CD4-positive, alpha-beta T cell treated with Interleukin-6 for 4 hours (primary cell): ENCODE measurements at places on chromosomes 13 and 19.
A peak's percentile ranks its signal among the peaks of the same experiment; 100 is the strongest.

- peak; percentile 30 for DNase-seq
Measured at GRCh38 chr13:114151031-114151430, 18.6 kb upstream of the RASA3 start.

GRCh38 chr19:28514166-28514565 is 698.8 kb downstream of the UQCRFS1 start:
- DNase-seq, result no peak

DNA sequence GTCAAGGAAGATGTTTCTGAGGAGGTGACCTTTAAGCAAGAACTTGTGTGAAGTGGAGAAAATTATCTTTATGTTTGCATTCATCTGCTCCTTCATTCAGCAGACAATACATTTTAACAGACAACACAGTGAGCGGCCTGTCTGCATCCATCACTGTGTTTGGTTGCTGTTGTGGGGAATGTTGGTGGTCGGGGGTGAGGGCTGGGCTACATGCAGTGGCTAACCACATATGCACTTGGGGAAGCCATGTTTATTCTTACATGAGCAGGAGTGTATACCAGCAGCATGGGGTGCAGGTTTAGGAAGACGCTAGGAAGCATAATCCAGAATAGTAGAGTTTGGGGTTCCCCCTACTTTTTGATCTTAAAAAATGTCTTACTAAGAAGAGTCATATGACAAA is 66.4 kb downstream of the DHRS12 start:
- no peak for DNase-seq

DNA sequence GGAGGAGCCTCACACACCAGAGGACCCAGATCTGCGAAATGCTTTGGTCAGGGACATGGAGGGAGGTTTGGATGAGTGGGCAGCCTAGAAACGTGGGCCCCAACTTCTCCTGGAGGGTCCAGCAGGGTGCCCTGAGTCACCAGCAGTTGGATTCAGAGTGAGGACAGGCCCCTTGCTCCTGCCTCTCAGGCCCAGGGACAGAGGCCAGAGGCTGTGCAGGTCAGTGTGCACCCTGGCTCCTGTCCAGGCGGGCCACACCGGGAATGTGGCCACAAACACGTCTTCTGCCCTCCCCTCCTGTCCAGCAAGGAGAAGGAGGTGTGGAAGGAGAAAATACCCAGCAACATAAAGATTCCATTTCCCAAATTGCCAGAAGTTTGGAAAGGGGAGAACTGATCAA is 19.4 kb downstream of the IRS2 start:
- DNase-seq, result no peak

DNA sequence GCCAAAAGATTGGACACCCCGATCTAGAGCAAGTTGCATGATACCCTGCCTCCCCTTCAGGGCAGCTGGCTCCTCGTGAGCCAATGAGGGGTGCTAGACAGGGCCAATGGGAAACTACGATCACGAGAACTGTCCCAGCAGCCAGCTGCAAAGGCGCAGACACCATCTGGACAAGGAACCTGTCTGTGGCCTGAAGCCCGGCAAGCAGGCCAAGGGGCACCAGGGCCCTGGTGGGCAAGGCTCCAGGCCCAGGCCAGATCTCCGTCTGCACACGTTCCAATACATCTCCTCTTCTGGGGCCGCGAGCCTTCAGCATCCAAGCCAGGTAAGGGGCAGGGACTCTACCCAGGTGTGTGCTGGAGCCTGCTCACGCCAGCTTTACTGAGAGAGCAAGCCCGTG is 20.2 kb downstream of the MED26 start:
- no peak for DNase-seq

DNA sequence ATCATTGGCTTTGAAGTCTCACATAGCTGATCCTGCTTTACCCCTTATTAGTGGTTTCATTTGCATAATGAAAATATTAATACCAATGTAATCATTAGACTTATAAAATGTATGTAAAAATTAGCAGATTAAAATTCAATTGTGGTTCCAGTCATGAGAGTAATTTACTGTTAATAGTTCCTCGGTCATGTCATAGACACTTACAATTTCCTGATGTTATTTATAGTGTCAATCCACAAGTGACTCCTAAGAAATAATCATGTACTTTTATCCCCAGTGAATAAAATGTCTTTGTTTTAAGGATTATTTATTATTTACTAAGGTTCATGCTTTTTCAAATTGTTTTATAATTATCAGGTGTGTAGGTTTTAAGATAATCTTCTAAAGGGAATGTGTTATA is 138.5 kb downstream of the PCDH9 start:
- no peak for DNase-seq

DNA sequence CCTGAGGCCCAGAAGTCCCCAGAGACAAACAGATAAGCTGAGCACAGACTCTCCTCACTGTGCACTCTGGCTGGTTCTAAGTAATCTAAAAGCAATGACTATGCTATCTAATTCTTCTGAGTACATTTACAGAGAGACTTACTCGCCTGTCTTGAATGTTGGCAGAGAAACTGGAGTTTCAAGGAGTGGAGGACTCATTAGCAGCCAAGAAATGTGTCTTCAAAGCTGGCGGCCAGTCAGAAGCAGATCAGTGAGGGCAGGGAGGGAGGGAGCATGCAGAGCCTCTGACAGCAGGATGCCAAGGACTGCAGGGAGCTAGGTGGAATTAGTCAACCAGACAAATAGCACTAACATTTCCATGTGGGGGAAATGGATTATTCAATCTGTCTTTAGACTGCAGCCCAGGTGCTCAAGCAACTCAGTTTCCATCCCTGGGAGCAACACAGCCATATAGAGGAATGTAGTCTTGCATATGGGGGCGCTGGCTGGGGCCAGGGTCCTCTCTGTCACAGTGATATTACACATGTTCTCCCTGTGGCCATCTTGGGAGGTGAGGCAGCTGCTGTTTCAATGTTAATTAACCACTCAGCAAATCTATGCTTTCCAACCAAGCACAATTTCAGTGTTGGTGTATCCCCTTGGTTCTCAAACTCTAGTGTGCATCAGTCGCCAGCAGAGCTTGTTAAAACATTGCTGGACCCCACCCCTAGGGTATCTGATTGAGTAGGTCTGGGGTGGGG is 97.9 kb downstream of the CCNA1 start:
- no peak for DNase-seq

DNA sequence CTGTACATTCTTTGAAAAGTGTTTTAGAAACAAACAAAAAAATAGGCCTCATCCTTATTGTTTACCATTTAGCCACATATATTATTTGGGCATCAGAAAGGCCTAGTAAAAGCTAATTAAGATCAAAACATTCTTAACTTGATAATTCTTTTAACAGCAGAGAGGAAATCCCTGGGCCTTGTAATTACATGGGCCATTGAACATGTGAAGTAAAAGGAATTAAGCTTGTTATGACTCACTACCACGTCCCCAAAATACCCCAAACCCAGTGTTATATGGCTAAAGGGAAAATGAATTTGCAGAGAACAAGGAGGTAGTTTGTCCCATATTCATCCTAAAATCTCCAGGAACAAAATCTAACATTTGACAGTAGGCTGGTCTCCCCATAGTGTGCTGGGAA is 439.8 kb downstream of the ITGBL1 start:
- DNase-seq, result no peak

DNA sequence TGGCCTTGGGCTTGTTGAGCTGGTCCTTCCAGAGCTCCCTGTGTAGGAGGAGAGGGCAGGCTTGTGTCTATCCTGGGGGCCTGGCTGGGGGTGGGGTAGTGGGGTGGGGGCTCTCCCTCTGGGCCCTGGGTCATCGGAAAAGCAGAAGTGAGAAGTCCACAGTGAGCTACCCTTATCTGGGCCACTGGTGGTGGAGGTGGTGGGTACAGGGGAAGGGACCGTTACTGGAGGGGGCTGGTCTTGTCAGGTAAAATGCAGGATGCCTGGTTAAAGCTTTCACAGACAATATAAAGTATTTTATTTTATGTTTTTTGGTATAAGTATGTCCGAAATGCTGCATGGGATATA is 342 bp upstream of the SIGLEC10 start:
- DNase-seq, result no peak

GRCh38 chr13:30004204-30004603 is 153.8 kb upstream of the UBL3 start:
- DNase-seq, result no peak

DNA sequence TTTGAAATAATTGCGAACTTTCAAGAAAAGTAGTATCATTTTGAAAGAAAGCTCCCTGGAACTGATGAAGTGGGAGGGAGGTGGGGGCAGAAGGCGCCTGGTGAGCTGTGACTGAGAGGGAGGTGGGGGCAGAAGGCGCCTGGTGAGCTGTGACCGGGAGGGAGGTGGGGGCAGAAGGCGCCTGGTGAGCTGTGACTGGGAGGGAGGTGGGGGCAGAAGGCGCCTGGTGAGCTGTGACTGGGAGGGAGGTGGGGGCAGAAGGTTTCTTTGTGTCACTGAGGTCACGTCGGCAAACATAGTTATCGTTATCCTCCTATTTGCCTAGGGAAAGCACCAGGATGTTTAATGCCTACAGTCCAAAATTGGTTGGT is 24.2 kb downstream of the C2CD4C start:
- DNase-seq, result no peak

- no peak for DNase-seq
Measured at GRCh38 chr13:26716984-26717383, 43.6 kb downstream of the GPR12 start.

DNA sequence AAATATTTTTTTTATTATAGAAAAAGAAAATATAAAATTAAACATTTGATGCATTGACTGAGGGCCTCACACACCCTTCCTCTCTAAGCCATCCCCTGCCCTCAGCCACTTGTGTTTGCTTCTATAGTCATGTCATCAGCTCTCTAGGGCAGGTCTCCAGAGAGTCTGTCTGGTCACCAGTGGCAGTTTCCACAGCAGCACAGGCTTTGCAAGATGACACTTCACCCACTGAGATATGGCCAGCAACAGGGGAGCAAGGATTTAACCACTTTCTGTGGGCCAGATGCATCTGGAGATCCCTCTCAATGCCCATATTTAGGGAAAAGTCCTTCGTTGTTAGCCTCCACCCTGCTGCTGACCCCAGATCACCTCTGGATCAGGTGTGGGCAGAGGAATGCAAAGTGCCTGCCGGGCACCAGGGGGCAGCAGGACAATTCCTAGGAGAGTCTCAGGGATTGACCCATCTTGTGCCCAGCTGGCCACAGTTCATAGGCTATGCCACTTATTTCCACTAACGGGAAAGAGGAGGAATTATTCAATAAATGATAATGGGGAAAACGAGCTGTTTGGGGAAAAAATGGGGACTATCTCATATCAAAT is 4.8 kb downstream of the ABCC4 start:
- DNase-seq, result peak; percentile 48

- peak; percentile 42 for DNase-seq
Measured at GRCh38 chr19:45187421-45188100, 9.0 kb downstream of the BLOC1S3 start.

GRCh38 chr13:37918751-37919150 is 49.2 kb upstream of the TRPC4 start:
- DNase-seq, result no peak

GRCh38 chr13:111256946-111257345 is 63.5 kb upstream of the TEX29 start:
- no peak for DNase-seq

GRCh38 chr13:101453784-101454201 is 1.3 kb downstream of the ITGBL1 start:
- no peak for DNase-seq

DNA sequence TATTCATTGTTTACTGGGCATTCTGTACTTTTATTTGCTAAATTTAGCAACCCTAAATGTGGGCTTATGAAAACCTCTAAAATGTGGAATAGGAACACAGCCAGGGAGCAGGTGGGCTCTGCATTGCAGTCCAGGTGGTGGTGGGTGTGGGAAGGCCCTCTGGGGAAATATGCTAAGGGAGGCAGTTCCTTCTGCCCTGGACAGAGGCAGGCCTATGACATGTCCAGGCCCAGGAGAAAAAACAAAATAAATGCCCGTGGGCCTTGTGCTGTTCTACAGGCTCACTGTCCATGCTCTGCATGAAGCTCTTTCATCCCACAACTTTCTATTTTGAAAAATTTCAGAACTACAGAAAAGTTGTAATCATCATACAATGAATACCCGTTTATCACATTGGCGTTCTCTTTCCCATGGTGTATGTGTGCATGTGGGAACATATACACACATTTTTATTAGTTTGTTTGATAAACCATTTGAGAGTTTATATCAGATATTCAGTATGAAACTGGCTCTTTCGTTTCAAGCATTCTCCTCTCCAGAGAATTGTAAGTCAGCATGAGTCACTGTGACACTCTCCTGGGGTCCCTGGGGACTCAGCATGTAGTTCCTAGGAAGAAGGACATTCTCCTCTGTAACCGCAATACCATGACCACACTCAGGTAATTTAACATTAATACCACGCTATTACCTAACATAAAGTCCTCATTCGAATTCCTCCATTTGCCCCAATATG is 505.3 kb downstream of the COG6 start:
- no peak for DNase-seq

DNA sequence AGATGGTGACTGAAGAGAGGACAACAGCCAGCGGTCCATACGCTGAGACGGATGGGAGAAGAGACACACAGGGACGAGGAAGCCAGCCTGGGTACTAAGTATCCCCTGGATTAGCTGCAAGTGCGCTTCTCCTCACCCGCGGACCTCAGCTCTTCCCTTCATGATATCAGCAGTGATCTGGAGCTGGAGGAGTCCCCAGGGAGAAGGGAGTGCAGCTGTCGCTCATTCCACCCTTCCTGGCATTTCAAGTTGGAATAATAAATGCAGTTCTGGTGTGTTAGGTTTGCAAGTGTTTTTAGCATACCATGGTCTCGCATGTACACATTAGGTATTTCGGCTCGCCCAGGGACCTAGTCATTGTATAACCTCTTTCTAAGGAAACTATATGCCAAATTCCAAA is 88.5 kb upstream of the C1QTNF9B start:
- no peak for DNase-seq

DNA sequence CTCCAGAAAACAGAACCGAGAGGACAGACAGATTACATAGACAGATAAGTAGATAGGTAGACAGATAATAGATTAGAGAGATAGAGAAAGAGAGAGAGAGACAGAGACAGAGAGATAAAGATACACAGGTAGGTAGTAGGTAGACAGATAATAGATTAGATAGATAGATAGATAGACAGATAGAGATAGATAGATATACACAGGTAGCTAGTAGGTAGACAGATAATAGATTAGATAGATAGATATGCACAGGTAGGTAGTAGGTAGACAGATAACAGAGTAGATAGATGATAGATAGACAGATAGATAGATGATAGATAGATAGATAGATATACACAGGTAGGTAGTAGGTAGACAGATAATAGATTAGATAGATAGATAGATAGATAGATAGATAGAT is 10.1 kb downstream of the FFAR2 start:
- DNase-seq, result no peak

- DNase-seq, result peak; percentile 89
Measured at GRCh38 chr19:51338563-51339312, 3.2 kb downstream of the VSIG10L start.

GRCh38 chr19:31233295-31233800 is 115.9 kb downstream of the TSHZ3 start:
- DNase-seq, result no peak

- DNase-seq, result no peak
Measured at GRCh38 chr13:67438465-67438864, 208.3 kb upstream of the PCDH9 start.
